ENCODE measurements at places on chromosomes 12 and 14. TPM values are rescaled to one million over a fixed set of nuclear protein-coding genes. Genes with fewer than 3 reads are reported as not detected.

DNA sequence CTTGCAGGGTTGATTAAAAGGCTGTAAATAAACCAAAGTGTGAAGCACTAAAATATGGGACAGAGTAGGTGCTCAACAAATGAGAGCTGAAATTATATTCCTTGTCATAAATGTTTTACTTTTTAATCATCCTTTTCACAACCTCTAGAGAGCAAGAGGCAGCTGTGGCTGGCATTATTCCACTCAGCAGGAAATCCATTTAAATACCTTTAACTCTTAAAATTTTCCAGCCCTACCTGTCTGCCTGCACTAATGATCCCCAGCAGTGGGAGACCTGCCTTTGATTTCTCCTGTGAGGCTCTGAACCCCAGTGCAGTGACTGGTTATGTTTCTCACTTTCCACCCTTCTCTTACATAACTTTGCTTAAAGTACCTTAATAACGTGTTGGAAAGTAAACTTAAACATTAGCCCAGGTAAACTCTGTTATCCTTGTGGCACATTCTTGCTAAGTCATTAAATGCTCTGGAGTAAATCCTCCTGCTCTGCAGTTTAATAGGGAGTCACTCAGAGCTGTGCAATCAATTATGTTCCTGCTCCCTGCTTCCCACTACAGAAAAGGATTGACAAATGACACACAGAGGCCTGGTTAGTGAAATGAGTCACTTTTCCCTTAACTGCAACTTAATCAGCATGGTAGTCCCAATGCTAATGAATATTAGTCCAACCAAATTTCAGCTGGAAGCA, 755.7 kb upstream of the USP15 start:
- no peak for DNase-seq

DNA sequence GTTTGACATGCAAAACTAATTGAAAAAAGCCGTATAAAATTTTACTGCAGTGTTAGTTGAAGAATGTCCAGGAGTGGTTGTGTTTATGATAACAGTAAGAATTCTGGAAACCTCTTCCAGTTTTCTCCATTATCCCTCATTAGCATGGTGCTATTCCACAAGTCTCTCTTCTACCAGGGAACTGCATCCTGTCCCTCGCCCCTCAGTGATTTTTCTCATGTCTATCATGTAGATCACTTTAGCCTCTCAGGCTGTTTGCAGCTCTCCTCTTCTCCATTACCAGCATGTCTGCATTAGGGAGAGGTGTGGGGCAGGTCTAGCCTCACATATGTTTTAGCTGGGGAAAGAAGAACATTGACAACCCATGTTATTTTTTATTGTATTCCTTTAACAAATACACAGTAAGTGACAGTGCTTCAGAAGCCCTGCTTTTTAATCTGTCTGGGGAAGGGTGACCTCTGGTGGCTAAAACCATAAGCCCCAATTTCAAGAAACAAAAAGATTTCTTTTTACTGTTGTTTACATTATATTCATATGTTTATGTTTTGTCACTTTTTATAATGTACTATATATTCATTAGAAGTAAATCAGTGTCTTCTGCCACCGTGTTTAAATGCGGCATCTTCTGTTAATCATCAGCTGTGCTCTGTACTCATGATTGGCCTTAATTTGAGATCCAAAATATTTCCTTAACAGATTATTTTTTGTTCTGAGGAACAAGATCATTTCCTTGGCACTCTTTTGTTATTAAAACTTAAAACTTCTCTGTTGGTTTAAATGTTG, 70.7 kb downstream of the RASSF8 start:
- peak; percentile 39 for DNase-seq

- DNase-seq = peak; percentile 70
Observed at GRCh38 chr14:92513204-92513965, at the start of gene RIN3. TSS of gene RIN3 (plus strand) at chr14:92513781. CDS start at chr14:92513933, 152 bp downstream.

GRCh38 chr14:20428802-20429201, 7.2 kb downstream of the KLHL33 start:
- DNase-seq = no peak

GRCh38 chr12:119544765-119545625, 48.6 kb upstream of the TMEM233 start:
- peak; percentile 69 for DNase-seq

GRCh38 chr12:13165617-13166041, 30.9 kb upstream of the EMP1 start:
- peak; percentile 94 for DNase-seq

The SOAT2 gene
- total RNA-seq = 5.3 TPM

The KRT83 gene
- not detected for total RNA-seq
